ENCODE measurements at places on chromosomes 5 and 9. TPM values are rescaled to one million over a fixed set of nuclear protein-coding genes. Genes with fewer than 3 reads are reported as not detected.

Gene CRHBP
- 0.21 TPM for total RNA-seq

Gene PLAA
- 32.0 TPM for total RNA-seq

Gene EPB41L4B
- 11.1 TPM for total RNA-seq

Gene STKLD1
- 1.4 TPM for total RNA-seq

Gene RASEF
- total RNA-seq = 9.6 TPM

Gene FOXD4L6
- not detected for total RNA-seq

Gene SLC25A51
- 20.3 TPM for total RNA-seq

Gene ERBIN
- total RNA-seq = 13.0 TPM

Gene ABL1
- 47.6 TPM for total RNA-seq

Gene SLC34A3
- 0.07 TPM for total RNA-seq

Gene TLR4
- total RNA-seq = 0.31 TPM

Gene SLC12A2
- total RNA-seq = 12.8 TPM

Gene LURAP1L
- 14.6 TPM for total RNA-seq

Gene AK1
- total RNA-seq = 41.2 TPM

Gene TTC33
- total RNA-seq = 8.5 TPM

Gene FOXI1
- not detected for total RNA-seq

Gene PIP5K1B
- not detected for total RNA-seq

Gene LRRC70
- 0.11 TPM for total RNA-seq

Gene SHOC1
- not detected for total RNA-seq

Gene RASGEF1C
- 0.12 TPM for total RNA-seq

Gene DBH
- total RNA-seq = not detected

Gene TMEM252
- not detected for total RNA-seq

Gene FCN2
- total RNA-seq = not detected

Gene SUSD3
- total RNA-seq = 0.71 TPM

Gene TRPM6
- 1.4 TPM for total RNA-seq

Gene UNC13B
- 8.2 TPM for total RNA-seq

Gene DCAF10
- total RNA-seq = 11.7 TPM

Gene ANKRD33B
- total RNA-seq = 12.6 TPM

Gene GARNL3
- total RNA-seq = 1.6 TPM

Gene SEMA5A
- not detected for total RNA-seq

Gene ISCA1
- total RNA-seq = 31.3 TPM

Gene WDR31
- 0.88 TPM for total RNA-seq

Gene GDNF
- total RNA-seq = 0.11 TPM

Gene TRIM32
- total RNA-seq = 22.7 TPM

Gene OR5C1
- not detected for total RNA-seq

Gene TSSK1B
- not detected for total RNA-seq

Gene ADRA1B
- 11.2 TPM for total RNA-seq

Gene EQTN
- not detected for total RNA-seq

Gene TLX3
- not detected for total RNA-seq

Gene AIF1L
- 1.1 TPM for total RNA-seq

Gene CCL27
- total RNA-seq = 0.22 TPM

Gene FGF18
- total RNA-seq = 0.60 TPM

Gene GGTA1
- 0.06 TPM for total RNA-seq

Gene UNC5A
- total RNA-seq = 0.28 TPM

Gene FAM78A
- total RNA-seq = 0.22 TPM

Gene SH3TC2
- total RNA-seq = 0.59 TPM

Gene MAPK9
- total RNA-seq = 37.9 TPM

Gene PCDHB16
- total RNA-seq = 0.30 TPM

Gene GABRA1
- not detected for total RNA-seq

Gene HMCN2
- 0.04 TPM for total RNA-seq

Gene SPATA6L
- total RNA-seq = 2.4 TPM

Gene OLFML2A
- total RNA-seq = 21.6 TPM

Gene PCDHA7
- total RNA-seq = 0.08 TPM

Gene FAM200C
- total RNA-seq = 2.2 TPM

Gene SDHA
- 119 TPM for total RNA-seq

Gene CCDC180
- total RNA-seq = 0.57 TPM

Gene SLCO6A1
- total RNA-seq = not detected

Gene C5orf52
- not detected for total RNA-seq

Gene NPDC1
- 37.1 TPM for total RNA-seq

Data from A549 treated with RU486 at 1 μM for 4 hours (cell line).